ENCODE measurements at places on chromosomes 11 and 22.

- no peak for DNase-seq
Measured at GRCh38 chr22:35688913-35689675, 28.6 kb upstream of the APOL5 start.

DNA sequence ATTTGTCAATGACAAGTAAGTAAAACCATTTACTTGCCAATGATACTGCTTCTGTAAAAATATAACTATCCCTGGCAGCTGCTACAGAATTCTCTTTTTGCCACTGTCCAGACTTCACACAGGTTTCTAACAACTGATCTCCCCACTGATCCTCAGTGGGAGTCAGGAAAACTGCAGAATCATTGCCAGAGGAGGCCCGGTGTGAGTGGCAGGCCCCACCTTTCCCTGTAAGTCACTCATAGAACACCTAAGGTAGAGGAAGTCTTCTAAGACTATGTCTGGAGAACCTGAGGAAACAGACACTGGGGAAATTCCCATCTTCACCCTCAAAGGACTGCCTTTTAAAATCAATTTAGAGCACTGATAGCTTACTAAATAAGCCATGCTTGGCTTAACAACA, 66.3 kb downstream of the ZC3H12C start:
- DNase-seq: no peak

DNA sequence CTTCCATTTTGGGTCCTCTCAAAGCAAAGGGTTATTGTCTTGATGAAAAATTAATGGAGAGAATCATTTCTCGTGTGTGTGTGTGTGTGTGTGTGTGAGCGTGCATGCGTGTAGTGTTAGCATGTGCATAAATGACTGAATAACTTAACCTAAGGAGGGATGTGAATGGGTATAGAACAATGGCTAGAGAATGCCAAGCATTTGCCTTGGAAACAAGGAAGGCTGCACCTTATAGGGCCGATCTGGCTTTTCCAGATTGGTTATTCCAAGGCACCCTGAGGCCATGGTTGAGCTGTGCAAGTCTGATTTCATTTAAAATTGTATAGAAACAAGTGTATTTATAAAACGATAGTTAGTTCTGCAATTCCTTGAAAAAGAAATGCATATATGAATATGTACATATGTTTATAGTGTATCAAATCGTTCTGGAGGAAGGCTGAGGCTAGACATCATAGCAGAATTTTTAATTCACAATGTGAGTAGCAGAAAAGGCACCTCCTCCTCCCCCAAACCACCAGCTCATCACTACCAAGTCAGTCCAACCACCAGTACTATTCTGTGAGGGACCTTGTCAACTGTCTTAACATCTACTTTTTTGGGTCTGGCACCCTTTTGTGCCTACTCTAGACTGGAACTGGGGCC, 322.7 kb upstream of the ISX start:
- DNase-seq: no peak

- no peak for DNase-seq
Measured at GRCh38 chr11:121924191-121924590, 191.8 kb downstream of the BLID start.

DNA sequence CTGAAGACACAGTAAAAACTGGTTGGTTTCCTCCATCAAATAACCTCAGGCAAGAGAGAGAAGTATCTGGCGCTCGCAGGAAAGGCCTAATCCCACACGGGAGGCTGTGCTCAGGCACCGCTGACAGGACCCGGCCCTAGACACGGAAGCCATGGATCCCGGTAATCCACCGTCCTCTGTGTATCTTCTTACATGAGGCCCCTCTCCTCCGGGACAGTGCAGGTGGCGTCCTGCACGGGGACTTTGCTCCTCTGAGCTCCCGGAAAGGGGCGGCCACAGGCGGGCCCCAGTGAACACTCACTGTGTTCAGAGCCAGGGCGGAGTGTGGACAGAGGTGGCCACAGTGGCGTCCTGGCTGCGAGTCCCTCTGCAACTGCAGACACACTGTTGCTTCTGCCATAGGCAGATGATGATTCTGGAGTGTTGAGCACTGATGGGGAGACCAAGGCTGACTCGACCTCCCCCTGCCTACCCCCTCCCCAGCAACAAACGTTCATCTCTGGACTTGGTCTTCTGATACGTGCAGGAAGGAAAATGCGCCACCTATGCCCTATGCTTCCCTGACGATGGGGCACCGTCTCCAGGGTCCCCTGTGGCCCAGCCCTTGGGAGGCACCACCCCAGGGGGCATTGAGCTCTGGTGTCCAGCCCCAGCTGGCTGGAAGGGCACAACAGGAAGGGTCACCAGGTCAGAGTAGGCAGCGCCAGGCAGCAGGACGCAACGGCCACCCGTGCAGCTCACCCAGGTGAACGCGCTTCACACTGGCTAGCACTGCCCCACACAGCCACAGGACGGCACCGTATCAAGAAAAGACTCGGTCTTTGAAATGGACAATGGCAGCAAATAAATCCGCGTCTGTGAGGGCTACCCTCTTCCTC, 95.7 kb downstream of the TRMU start:
- no peak for DNase-seq

DNA sequence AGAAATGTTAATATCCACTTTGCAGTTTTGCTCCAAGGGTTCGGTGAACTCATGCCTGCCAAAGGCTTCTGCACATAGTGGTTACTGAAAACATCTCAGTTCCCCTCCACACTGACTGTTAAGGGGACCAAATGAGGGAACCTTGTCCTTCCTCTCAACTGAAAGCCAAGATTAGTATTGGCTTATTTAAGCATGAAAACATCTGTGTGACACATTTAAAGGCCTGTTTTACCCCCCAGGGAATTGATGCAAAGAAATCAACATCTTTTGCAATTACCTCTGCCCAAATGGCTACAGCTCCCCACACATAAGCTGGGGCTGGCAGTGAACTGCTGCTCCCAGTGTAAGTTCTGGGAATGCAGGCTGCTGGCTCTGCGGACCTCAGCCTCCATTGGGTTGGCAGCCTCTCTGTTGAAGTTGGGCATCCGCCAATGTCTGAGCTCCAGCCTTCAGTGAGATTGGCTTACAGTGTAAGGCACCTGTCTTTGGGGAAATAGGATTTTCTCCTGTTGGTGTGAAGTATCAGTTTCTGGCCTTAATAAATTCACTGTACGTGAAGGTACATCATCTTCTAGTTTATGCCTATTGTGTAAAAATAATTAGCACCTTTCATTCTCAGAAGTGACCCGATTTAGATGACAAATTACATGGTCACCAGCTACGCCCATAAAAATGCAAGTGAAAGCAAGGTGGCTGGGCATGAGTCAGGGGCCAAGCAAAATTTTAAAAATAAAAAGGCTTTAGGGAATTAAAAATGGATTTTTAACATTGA, 213.4 kb upstream of the SYN3 start:
- DNase-seq: peak; percentile 32

DNA sequence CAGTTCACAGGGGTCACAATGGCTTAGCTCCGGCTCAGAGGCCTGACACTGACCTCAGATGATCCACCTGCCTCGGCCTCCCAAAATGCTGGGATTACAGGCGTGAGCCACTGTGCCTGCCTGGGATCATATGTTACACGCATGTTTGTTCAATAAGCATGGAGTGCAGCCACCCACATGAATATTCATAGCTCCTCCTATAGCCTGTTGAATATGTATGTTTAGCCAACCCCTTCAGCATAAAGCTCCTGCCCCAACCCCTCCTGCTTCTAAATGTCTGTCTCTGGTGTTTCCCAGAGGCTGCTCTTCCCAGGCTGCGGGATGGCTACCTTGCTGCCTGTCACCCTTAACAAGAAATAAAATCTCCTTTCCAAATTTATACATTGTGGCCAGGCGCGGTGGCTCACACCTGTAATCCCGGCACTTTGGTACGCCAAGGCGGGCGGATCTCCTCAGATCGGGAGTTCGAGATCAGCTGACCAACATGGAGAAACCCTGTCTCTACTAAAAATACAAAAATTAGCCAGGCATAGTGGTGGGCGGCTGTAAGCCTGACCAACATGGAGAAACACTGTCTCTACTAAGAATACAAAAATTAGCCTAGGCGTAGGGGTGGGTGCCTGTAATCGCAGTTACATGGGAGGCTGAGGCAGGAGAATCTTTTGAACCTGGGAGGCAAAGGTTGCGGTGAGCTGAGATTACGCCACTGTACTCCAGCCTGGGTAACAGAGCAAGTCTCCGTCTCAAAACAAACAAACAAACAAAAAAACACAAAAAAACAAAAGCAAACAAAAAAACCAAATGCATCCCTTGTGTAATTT, 1.1 kb upstream of the APOBEC3F start:
- DNase-seq: no peak

DNA sequence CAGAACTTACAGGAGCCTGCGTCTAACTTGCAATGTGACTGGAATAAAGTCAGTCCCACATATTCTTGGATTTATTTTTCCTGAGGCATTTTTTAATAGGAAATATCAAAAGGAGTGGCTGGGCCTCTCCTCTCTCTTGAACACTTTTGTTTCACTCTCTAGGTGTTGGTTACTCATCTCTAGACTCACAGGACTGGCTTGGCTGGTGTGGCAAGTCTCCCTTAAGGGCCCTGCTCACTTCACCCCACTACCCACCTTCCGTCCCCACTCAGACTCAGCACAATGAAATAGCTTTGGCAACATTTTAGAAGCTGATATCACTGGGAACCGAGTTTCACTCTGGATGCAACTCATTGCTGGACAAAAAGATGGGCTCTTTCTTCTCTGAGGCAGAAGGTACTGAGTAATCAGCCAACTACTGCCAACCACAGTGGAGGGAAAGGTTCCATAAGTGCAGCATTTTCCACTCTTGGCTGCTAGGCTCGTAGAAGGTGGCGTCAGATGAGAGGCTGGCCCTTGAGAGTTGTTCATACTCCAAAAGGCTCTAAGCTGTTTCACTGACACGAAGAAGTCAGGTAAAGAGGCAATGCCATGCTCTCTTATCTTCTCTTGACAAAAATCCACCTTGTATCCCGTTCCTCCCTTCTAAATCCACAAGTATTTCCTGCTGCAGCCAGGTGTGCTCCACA, 390.6 kb downstream of the SOX6 start:
- no peak for DNase-seq

- no peak for DNase-seq
Measured at GRCh38 chr11:20336056-20336455, 27.5 kb upstream of the HTATIP2 start.
